ENCODE measurements at places on chromosomes 5 and 9.
A peak's percentile ranks its signal among the peaks of the same experiment; 100 is the strongest.

- DNase-seq = no peak
Measured at GRCh38 chr5:44691802-44692201, 116.9 kb upstream of the MRPS30 start.

- DNase-seq = peak; percentile 23
Measured at GRCh38 chr5:157575381-157576020, at the start of gene ADAM19. ADAM19 (minus strand) TSS chr5:157575775; CDS start chr5:157575696, 79 bp downstream.

DNA sequence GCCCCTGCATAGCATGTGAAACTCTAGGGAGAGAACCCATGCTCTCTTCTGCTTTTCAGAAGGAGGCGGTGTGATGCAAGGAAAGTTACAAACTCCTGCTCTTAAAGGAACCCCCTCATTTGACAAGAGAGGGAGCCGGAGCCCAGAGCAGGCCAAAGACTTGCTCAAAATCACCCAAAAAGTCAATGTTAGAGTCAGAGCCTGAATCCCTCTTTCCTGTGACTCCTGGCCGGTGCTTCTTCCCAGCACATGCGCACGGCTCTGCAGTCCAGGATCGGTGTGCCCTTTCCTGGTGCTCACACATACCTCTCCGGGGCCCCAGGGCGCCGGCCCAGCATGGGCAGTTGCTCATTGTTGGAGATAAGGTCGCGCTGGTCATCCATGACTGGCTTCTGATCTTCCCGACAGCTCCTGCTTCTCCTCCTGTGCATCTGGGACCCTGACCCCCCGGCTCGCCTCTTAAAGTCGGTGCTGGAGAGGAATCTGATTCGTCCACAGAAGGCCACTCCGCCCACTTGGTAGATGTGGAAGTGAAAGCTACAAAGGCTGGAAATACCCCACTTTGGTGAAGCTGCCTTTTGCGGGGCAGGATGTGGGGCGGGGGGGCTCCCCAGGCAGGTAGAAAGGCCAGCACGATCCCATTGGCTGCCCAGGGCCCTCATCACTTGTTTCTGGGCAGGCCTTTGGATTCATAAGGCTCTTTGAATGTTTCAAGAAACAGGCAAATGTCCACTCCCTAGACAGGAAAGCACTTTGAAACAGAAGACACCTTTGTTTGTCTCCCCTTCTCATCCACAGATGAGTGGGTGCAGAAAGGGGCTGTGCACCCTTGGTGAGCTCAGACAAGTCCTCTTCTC is at the start of gene CD74:
CD74 (minus strand) TSS at position 592 of the 857 bp plus-strand sequence; CDS start at position 431, 161 bp downstream.
- DNase-seq = peak; percentile 90

- no peak for DNase-seq
Measured at GRCh38 chr9:28453918-28454317, 880.6 kb upstream of the C9orf72 start.

GRCh38 chr5:31855134-31856040 is 216.5 kb downstream of the PDZD2 start:
- DNase-seq = no peak

GRCh38 chr9:111728617-111729366 is 65.9 kb downstream of the SHOC1 start:
- DNase-seq = no peak

DNA sequence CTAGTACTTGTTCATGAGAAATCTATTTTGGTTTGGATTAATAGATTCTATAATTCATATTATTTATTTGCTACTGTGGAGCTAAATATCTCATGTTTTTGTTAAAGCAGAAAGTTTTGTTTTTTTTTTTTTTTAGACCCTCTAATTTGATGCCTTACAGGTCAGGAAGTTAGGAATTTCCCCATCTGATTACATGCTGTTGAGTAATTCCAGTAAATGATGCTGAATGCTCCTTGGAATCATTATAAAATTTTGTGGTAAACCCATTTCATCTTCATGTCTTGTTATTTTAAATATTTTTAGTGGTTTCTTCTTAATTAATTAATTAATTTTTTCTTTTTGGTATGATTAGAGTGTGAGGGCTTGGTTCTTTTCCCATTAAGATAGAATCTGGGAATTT is 35.6 kb downstream of the NNT start:
- DNase-seq = no peak

- DNase-seq = no peak
Measured at GRCh38 chr5:92372766-92373165, 989.6 kb upstream of the ARRDC3 start.

DNA sequence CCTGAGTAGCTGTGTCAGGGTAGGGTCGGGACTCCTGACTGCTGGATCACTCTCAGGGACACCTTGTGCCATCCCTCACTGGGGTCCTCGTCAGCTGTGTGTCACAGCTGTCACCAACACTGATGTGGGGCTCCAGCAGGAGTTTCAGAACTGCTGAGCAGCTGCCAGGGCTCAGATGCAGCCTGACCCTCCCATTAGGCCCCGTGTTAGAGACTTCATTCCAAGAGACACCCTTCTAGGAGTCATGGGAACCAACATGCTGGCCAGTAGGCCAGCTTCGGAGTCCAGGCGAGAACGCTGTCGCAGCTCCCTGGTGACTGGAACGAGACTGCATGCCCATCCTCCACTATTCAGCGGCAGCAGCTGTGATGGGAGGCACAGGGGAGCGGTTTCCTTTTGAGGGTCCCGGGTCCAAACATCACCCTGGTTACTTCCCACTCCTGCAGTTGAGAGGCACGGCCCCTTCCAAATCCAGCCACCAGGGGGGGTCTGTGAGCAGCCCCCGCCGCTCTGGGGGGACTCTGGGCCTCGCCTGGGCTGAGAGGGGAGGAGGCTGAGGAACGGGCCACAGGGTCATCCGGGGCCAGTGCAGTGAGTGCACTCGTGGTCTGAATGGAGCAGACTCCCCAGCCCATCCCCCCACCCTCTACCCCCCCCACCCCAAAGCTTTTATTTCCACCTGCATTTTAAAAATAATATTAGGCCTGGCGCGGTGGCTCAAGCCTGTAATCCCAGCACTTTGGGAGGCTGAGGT is 12.6 kb upstream of the TCF7 start:
- peak; percentile 46 for DNase-seq

DNA sequence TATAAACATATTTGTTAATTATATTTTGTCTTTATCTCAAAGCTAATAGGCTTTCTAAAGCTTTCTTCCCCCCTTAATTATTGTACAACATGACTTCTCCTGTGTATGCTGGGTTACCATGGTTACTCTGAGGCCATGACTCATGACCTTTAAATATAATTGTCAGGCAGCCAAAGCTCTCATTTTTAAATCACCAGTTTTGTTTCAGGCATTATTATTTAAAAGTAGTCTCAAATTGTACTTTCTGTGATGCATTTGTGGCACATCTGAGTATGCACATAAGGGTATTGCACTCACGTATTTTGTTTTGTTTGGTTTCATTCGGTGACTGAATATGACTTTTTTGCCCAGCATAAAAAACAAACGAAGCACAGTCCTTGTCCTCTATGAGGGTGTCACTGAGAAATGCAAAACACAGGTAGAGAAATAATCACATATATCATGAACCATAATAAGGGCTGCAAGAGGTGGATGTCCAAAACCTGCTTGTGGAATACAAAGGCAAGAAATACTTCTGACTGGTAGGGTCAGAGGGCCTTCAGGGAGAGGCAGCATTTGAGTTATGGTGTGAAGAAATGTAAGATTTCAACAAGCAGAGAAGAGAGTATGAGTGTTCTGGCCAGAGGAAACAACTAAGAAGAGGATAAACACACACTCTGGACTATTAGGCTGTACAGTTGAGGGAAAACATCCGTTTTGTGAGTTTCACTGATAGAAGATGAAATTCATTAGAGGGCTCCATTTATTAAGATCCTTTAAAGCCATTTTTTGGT is 2.1 kb downstream of the CCDC192 start:
- DNase-seq = no peak

GRCh38 chr5:5598547-5599113 is 176.2 kb downstream of the ICE1 start:
- no peak for DNase-seq

GRCh38 chr9:93149361-93149760 is 15.3 kb upstream of the NINJ1 start:
- DNase-seq = peak; percentile 17

- no peak for DNase-seq
Measured at GRCh38 chr5:133514456-133514855, 97.9 kb downstream of the FSTL4 start.

DNA sequence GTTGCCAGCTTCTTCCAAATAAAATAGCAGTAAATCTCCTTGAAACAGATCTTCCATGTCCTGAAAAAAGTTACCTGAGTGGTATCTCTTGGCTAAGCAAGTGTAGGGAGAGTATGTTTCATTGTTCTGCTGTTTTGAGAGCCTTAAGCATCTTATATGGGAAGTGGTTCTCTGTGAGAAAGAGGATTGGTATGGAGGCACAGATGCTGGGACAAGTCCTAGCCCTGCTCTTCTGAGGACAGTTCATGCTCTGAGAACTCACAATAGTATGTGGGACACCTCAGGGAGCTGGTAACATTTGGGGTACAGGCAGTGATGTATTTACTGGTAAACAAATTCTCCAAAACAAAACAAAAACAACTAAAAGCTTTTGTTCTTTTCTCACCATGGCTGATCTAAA is 2.0 kb downstream of the PPP3R2 start:
- DNase-seq = no peak

DNA sequence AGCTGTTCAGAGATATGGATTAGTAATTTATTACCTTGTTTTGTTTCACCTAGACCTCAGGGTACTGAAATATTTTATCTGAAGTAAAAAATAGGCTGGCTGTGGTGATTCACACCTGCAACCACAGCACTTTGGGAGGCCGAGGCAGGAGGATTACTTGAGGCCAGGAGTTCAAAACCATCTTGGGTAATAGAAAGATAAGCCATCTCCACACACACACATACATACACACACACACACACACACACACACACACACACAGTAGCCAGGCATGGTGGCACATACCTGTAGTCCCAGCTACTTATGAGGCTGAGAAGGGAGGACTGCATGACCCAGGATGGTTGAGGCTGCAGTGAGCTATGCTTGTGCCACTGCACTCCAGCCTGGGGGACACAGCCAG is 3.7 kb downstream of the ANXA2R start:
- no peak for DNase-seq

GRCh38 chr5:139946440-139946839 is 96.7 kb downstream of the NRG2 start:
- DNase-seq = no peak

- no peak for DNase-seq
Measured at GRCh38 chr5:147557876-147558745, 48.2 kb upstream of the DPYSL3 start.

GRCh38 chr5:171427318-171428167 is 8.1 kb downstream of the FGF18 start:
- DNase-seq = no peak

DNA sequence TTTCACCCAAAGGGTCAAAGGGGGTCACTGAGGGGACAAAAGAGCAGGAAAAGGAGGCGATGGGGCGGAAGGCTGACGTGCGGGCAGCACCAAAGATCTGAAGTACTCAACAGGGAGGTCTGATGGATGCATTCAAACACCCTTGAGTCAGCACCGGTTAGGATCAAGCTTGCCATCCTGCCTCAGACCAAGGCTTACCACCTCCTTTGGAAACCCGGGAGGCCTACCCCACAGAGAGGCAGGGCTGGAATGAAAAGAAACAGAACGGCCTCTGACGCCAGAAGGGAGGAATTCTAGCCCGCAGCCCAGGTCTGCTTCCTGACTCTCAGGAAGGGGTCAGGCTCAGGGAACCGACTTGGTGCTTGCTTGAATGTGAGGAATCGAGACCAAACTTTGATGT is 125.6 kb downstream of the PAPPA start:
- no peak for DNase-seq

- no peak for DNase-seq
Measured at GRCh38 chr5:100827481-100827889, 75.6 kb downstream of the ST8SIA4 start.

DNA sequence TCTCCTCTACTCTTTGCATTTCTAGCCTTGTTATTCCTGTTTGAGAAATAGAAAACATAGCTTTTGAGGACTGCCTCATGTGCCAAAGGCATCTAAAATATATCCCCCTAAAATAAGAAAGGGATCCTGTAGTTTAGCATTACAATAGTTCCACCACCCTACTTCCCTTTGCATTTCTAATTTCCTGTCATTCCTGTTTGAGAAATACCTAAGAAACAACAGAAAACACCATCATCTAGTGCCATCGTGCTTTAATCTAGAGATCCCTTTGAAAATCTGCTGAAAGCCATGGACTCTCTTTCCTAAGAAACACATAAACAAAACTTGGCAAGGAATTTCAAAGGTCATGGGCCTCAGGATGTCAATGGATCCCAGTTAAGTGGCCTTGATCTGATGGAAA is 7.5 kb downstream of the CLK4 start:
- DNase-seq = no peak

GRCh38 chr9:24801344-24801743 is 255.6 kb upstream of the IZUMO3 start:
- no peak for DNase-seq

DNA sequence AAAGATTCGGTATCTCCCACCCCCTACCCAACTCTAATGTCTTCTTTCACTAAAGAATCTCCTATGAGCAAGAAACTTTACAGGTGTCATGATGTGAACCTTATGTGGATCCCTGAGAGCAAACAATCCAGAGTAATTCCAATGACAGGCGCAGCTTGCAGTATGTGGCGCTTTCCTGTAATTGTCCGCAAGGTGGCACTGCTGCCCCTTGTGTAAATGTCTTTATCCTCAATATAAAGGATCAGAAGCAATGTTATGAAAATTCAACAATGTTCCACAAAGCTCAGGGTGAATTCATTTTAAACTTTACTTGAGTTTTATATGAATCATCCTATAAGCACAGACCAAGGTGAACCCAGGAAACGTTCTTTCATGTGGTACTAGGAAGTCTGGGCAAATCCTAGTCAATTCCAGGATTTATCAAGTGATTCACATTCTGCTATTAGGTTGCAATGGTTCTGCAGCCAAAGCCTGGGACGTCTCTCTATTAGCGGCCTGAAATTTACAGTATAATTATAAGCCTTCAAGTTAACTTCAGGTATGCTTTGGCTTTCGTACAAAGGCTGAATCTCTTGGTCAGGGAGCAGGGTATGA is 113.7 kb downstream of the TRPM6 start:
- DNase-seq = peak; percentile 51

DNA sequence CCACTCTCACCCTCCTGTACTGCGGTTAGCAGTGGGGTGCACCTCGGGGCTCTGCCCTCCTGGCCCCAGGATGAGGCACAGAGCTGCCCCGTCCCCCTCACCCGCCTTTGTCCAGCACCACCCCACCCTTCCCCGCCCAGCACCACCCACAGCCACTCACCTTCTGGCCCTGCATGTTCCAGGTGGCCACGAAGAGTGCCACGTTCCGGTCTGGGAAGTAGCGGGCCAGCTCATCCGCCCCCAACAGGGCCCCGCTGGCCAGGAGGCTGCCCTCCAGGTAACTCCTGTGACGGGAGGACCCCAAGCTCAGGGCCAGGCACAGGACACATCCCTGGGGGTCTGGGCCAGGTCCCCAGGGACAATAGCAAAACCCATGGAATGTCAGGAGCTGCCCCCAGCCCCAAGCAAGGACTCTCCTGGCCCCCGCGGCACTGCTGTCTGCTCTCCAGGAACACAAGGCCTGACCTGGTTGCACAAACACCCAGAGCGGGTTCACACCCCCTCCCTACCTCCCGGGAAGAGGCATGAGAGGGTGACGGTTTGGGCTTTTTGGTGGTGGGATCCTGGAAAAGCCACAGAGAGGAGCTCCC is 5.0 kb downstream of the INPP5E start:
- no peak for DNase-seq

- DNase-seq = no peak
Measured at GRCh38 chr9:124349267-124349666, 66.0 kb downstream of the PSMB7 start.

Data from T-helper 1 cell (primary cell).